ENCODE measurements at places on chromosomes 4 and X. TPM values are rescaled to one million over a fixed set of nuclear protein-coding genes. Genes with fewer than 3 reads are reported as not detected.
A peak's percentile ranks its signal among the peaks of the same experiment; 100 is the strongest.

Gene SORBS2
- 9.0 TPM for total RNA-seq

Gene GYPE
- total RNA-seq: 2.1 TPM

DNA sequence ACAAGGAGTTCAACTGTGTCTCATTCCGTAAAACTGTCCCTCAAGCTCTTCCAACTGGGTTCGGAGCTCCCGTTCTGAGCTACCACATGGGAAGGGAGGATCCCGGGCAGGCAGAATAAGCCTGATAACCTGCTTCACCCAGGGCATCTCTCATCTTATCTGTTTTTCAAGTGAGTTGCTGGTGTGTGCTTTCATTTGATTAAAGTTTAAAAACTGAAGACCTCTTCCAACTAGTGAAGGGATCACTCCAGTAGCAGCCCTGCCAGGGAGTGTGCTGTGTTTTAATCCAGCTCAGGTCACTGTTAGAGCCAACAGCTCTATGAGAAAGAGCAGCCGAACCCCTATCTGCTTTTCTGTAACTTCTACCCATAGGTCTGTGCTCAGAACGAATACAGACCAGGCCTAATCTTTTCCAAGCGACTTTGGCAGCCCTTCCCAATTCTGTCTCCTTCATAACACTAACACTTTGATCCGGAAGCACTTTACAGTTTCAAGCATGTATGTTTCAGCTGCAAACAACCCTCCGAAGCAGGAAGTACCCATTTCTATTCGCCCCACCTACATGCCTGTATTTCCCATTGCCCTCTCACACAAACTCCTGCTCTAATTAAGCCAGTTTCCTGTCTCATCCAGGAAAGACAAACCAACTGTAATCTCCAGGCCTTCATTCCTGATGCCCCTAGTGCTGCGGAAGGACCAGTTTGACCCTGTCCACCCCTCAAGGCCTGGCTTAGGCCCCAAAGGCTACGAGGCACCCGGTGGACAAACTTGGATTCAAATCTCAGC lies 60.9 kb downstream of the IRF2 start:
- H3K4me3 ChIP-seq: no peak overlapping the region
- H3K27ac ChIP-seq: no peak overlapping the region
- H3K4me1 ChIP-seq: peaks cover 24% of the 10 kb centered on the region
- no peaks in the 10 kb centered on the region for H3K27me3 ChIP-seq
- peaks cover 17% of the 10 kb centered on the region for H3K36me3 ChIP-seq

GRCh38 chrX:101551380-101551767 lies 1.0 kb downstream of the ARMCX1 start:
- peak overlapping the region; percentile 46 for H3K4me3 ChIP-seq
- H3K4me1 ChIP-seq: 0 out of 2 replicates have a peak, but pooled peaks cover 3% of the 10 kb centered on the region
- H3K27ac ChIP-seq: no peak overlapping the region
- H3K27me3 ChIP-seq: no peaks in the 10 kb centered on the region

- no peak overlapping the region for H3K27ac ChIP-seq
- 0 out of 2 replicates have a peak, but pooled peaks cover 2% of the 10 kb centered on the region for H3K4me1 ChIP-seq
- H3K36me3 ChIP-seq: no peaks in the 10 kb centered on the region
- H3K4me3 ChIP-seq: no peak overlapping the region
Measured at GRCh38 chrX:48975541-48975940, 3.9 kb upstream of the KCND1 start.

DNA sequence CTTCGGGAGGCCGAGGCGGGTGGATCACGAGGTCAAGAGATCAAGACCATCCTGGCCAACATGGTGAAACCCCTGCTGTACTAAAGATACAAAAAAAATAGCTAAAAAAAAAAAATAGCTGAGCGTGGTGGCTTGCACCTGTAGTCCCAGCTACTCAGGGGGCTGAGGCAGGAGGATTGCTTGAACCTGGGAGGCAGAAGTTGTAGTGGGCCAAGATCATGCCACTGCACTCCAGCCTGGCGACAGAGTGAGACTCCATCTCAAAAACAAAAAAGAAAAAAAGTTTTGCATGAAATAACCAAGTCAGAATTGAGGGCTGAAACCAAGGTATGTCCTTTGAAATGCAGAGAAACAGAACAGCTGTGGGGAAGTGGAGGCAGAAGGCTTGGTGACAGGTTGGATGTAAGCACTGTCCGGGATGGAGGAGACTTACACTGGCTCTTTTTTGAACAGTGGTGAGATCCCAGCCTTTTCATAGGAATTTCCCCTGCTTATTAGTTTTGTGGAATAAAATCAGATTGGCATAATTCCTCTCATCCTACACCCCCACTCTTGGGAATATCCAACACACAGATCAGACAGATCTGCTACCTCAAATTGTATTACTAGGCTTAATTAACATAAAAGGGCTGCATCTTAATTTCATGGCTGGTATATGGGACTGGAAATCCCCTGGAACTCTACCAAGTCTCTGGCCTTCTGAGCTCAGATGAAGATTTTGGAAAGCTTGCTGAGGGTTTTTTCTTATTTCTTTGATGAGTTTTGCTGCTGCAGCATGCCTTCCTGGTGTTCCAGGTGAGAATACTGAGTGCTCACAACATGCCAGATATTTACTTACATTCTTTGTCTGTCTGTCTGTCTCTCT lies 18.8 kb upstream of the C4orf36 start:
- no peak for DNase-seq
- no peaks in the 10 kb centered on the region for H3K4me1 ChIP-seq
- H3K27me3 ChIP-seq: no peaks in the 10 kb centered on the region
- no peak overlapping the region for H3K27ac ChIP-seq
- H3K4me3 ChIP-seq: no peak overlapping the region
- H3K36me3 ChIP-seq: no peaks in the 10 kb centered on the region

DNA sequence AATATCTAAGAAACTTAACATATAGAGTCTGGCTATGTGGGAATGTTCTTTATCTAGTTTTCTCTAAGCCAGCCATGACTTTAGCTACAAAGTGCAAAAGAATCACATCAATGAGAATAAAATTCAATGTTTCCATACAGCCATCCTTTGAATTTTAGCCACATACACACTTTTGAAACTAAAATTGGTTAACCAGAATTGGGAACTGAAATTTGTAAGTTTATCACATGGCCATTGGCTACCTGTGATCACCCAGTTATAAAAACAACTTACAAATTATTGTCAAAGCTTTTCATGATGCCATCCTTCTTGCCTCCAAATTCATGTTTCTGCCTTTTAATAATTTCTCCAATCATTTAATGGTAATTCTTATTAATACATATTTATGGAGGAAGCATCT lies 49.9 kb downstream of the PAK3 start:
- no peak overlapping the region for H3K4me3 ChIP-seq
- H3K27me3 ChIP-seq: no peaks in the 10 kb centered on the region
- H3K36me3 ChIP-seq: no peaks in the 10 kb centered on the region
- H3K27ac ChIP-seq: no peak overlapping the region
- no peak for DNase-seq
- H3K4me1 ChIP-seq: no peaks in the 10 kb centered on the region

- H3K27ac ChIP-seq: no peak overlapping the region
- H3K27me3 ChIP-seq: 0 out of 2 replicates have a peak, but pooled peaks cover 2% of the 10 kb centered on the region
- peaks cover 15% of the 10 kb centered on the region for H3K4me1 ChIP-seq
- no peak for DNase-seq
- H3K36me3 ChIP-seq: peaks cover 4% of the 10 kb centered on the region
Measured at GRCh38 chr4:83603129-83603528, 67.2 kb downstream of the GPAT3 start.

DNA sequence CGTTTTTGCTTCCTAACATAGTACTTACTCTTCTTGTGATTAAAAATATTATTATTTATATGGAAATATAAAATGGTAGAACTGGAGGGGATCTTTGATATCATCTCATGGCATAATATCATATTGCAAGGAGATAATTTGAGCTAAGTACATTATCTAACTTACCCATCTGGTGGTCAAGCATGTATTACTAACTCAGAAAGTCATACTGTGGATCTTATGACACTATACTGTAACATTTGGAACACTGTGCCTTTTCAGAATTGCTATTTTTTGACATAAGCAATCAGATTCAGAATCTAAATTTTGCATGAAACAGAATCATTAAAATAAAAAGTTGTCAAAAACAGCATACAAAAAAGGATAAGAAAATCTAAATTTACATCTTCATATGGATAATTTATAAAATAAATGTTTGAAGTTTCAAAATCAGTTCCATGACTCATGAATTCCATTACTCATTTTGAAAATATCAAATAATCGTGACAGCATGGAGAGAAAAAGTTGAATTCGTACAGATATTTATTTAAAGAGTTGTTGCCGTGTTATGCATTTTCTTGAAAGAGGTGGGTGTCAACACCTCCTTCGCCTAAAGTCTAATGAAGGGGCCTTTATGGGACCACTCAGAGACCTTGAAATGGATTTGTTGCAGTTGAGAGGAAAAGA lies 928.1 kb downstream of the PDHA2 start:
- H3K27me3 ChIP-seq: no peaks in the 10 kb centered on the region
- no peaks in the 10 kb centered on the region for H3K36me3 ChIP-seq
- no peak overlapping the region for H3K4me3 ChIP-seq
- H3K4me1 ChIP-seq: no peaks in the 10 kb centered on the region
- DNase-seq: no peak

DNA sequence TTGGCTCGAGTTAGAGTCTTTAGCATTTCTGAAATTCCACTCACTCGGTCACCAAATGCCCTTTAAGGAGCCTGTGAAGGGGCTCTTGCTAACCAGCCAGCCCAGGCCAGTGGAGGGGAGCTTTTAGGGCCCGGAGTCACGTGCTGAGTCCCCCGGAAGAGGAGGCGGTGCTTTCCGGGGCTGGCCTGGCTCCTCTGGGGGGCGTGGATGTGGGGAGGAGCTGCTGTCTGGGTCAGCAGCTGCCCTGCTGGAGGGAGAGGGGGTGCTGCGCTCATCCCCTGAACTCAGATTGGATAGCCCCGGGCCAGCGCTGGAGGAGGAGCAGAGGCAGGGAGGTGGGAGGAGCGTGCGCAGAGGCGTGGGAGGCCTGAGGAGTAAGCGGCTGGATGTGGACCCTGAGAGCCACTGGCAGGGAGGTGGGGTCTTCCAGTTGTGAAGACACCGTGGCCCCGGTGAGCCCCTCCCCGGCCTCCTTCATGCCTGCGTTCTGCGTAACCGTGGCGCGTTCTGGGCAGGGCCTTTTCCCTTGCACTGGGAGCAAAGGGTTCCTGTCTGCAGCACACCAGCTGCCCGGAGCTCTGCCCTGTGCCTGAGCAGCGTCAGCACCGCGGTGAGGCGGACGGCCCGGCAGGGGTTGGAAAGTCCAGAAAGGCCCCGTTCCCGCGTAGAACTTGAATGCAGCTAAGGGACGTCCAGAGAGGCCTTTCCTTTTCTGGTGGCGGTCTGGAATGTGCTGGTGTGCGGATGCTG lies 19.7 kb downstream of the MAEA start:
- H3K4me3 ChIP-seq: peak overlapping the region; percentile 37
- H3K27me3 ChIP-seq: no peaks in the 10 kb centered on the region
- H3K27ac ChIP-seq: peak overlapping the region; percentile 34
- peak; percentile 85 for DNase-seq
- H3K36me3 ChIP-seq: peaks cover 11% of the 10 kb centered on the region

- no peaks in the 10 kb centered on the region for H3K4me1 ChIP-seq
- no peak overlapping the region for H3K27ac ChIP-seq
- no peak for DNase-seq
- no peak overlapping the region for H3K4me3 ChIP-seq
- H3K36me3 ChIP-seq: no peaks in the 10 kb centered on the region
Measured at GRCh38 chrX:52217494-52218160, 32.9 kb downstream of the MAGED4 start.

DNA sequence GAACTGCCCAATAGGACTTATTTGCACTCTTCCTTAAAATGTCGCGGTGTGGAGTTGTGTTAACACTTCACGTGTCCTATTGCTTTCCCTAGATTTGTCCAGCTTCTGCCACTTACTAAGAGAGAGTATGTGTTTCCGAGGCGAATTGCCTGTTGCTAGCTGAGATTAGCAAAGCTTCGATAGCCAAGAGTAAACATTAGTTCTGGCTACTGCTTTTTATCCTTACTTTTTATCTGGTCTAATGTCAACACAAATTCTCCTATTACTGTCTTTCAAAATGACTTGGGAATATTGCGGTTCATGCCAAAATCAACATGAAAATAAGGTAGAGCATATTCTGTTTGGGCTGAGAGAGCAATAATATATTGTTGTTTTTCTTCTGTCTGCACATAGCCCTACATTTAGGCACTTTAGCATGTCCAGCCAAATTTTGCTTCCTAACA lies 90.4 kb upstream of the VEGFC start:
- H3K36me3 ChIP-seq: no peaks in the 10 kb centered on the region
- DNase-seq: no peak
- peak overlapping the region; percentile 56 for H3K27ac ChIP-seq

- H3K27me3 ChIP-seq: 0 out of 2 replicates have a peak, but pooled peaks cover 6% of the 10 kb centered on the region
- H3K4me1 ChIP-seq: no peaks in the 10 kb centered on the region
- DNase-seq: no peak
- no peak overlapping the region for H3K27ac ChIP-seq
- H3K36me3 ChIP-seq: no peaks in the 10 kb centered on the region
Measured at GRCh38 chr4:113026556-113026955, 22.9 kb upstream of the ANK2 start.

DNA sequence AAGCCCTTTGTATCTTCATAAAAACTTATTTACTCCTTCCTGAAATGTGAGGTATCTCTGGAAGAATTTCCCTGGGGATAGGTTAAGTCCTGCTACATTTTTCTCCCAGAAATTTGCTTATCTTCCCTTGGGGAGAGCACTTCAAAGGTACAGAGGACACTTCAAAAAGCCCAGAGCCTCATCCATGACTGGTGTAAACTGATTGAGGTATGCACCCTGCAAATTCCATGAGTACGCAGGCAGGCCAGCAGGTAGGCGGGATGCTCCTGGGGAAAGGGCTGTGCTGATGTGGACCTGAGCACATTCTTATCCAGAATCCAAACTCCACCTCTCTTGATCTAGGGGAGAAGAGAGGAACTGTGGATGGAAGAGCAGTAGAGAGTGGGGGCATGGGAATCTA lies 26.3 kb upstream of the RASGEF1B start:
- H3K36me3 ChIP-seq: no peaks in the 10 kb centered on the region
- DNase-seq: no peak
- H3K4me3 ChIP-seq: no peak overlapping the region
- H3K4me1 ChIP-seq: no peaks in the 10 kb centered on the region
- no peak overlapping the region for H3K27ac ChIP-seq
- H3K27me3 ChIP-seq: no peaks in the 10 kb centered on the region

- no peak for DNase-seq
- no peak overlapping the region for H3K27ac ChIP-seq
- H3K4me1 ChIP-seq: no peaks in the 10 kb centered on the region
- H3K4me3 ChIP-seq: no peak overlapping the region
Measured at GRCh38 chrX:18348047-18348446, 6.4 kb downstream of the SCML2 start.

DNA sequence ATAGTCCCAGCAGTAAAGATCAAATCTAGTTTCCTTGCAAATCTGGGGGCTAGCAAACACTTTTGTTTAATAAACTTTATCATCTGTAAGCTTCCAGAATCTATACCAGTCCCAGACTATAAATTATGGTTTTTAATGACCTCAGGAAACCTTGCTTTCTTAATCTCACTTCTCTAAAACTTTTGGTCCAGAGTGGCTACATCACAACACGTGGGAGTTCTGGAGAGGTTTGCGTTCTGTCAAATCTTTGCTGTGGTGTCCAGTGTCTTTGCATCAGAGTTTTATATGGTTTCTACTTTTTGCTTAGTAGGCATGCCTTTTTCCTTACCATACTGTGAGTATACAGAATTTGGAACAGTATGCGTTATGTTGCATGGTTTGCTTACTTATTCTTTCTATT lies 193.9 kb downstream of the ANK2 start:
- no peaks in the 10 kb centered on the region for H3K27me3 ChIP-seq
- H3K27ac ChIP-seq: no peak overlapping the region
- DNase-seq: no peak
- H3K4me3 ChIP-seq: no peak overlapping the region

- no peaks in the 10 kb centered on the region for H3K36me3 ChIP-seq
- no peaks in the 10 kb centered on the region for H3K27me3 ChIP-seq
- no peaks in the 10 kb centered on the region for H3K4me1 ChIP-seq
- no peak overlapping the region for H3K27ac ChIP-seq
Measured at GRCh38 chrX:141638550-141638949, 49.0 kb downstream of the SPANXA2 start.

- H3K36me3 ChIP-seq: no peaks in the 10 kb centered on the region
- H3K4me3 ChIP-seq: no peak overlapping the region
- no peak overlapping the region for H3K27ac ChIP-seq
- H3K4me1 ChIP-seq: no peaks in the 10 kb centered on the region
Measured at GRCh38 chr4:11011249-11011648, 326.7 kb upstream of the CLNK start.

Data from SJSA1 (cell line).